ENCODE measurements at places on chromosomes 11 and 22.

GRCh38 chr11:44939673-44940395 is 10.8 kb downstream of the TP53I11 start:
- no peak for DNase-seq

- DNase-seq: peak; percentile 50
Measured at GRCh38 chr11:82233201-82233600, 500.5 kb downstream of the FAM181B start.

DNA sequence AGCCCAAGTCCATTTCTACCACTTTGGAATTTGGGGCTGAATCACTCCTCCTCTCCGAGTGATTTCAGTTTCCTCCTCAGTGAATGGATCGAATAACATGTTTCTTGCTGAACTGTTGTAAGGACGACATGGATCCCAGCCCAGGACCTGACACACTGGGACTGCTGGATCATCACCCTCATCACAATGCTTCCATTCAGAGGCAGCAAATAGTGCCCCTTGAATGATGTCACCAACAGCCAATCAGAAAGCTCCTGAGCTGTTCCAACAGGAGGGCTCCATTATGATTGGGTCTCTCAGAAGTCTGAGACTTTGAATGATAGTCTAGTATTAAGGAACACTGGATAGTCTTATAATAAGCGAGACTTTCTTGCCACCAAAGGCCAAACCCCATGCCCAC is 158.9 kb downstream of the MYO18B start:
- DNase-seq: no peak

- DNase-seq: peak; percentile 73
Measured at GRCh38 chr11:68841718-68842426, at the start of gene CPT1A. Gene CPT1A, minus strand, starts transcription at chr11:68841916. Its CDS starts 26,442 bp downstream, at chr11:68815474.

GRCh38 chr11:3686751-3687150 is 15.6 kb upstream of the CHRNA10 start:
- no peak for DNase-seq

- DNase-seq: no peak
Measured at GRCh38 chr11:66718320-66718971, 10.6 kb downstream of the SPTBN2 start.

DNA sequence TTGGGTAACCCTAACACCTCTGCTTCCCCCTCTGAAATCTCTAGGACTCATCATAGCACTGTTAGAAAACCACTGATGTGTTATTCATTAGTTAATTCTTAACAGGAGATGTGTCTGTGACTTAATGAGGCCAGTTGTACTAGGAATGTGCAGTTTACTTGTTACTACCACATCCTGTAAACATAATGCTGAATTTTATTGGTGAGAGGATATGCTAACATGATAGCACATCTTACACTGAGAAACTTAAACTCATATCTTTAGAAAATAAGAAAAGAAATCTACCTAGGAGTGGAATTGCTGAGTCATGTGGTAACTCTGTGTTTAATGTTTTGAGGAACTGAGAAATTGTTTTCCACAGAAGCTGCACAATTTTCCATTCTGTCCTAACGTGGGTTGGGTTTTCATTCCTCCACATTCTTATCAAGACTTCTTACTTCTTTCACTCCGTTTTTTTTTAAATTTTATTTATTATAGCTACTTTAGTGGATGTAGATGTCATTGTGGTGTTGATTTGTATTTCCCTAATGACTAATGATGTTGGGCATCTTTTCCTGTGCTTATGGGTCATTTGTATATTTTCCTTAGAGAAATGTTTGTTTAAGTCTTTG is 33.7 kb downstream of the RNF121 start:
- DNase-seq: no peak

GRCh38 chr11:134576721-134577171 is 164.7 kb upstream of the B3GAT1 start:
- no peak for DNase-seq

- no peak for DNase-seq
Measured at GRCh38 chr11:97140885-97141494, 751.2 kb downstream of the JRKL start.

DNA sequence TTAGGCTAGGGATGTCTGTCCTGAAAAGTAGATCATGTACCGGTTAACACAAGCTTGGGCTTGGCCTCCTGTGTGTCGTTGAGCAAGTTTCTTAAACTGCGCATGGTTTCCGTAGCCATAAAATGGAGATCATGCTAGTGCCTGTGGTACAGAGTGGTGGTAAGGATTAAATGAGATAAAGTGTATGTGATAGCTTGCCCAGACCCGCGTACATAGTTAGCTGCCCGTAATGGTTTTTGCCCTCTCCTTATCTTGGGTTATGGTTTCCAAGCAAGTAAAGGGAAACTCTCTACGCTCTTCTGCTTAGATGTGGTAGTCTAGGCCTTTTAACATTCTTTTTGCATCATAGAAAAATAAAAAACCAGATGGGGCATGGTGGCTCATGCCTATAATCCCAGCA is 11.0 kb upstream of the PTPRJ start:
- DNase-seq: no peak

- DNase-seq: no peak
Measured at GRCh38 chr22:42805998-42806830, 50.9 kb downstream of the ARFGAP3 start.

- DNase-seq: no peak
Measured at GRCh38 chr11:12292766-12293165, 84.6 kb upstream of the PARVA start.

GRCh38 chr11:127223026-127223425 is 222.5 kb upstream of the KIRREL3 start:
- no peak for DNase-seq

GRCh38 chr11:15451713-15452112 is 337.0 kb downstream of the INSC start:
- no peak for DNase-seq

DNA sequence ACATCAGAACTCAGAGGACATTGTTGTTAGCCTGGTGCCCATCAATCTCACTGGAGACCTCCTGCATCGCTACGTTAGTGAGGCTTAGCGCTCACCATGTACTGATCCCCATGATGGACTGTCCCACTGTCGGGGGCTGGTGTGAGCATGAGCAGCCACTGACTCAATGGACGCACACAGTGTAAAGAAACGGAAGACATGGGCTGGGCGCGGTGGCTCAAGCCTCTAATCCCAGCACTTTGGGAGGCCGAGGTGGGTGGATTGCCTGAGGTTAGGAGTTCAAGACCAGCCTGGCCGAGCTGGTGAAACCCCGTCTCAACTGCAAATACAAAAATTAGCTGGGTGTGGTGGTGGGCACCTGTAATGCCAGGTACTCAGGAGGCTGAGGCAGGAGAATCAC is 112.9 kb downstream of the CRYBB2 start:
- DNase-seq: no peak

GRCh38 chr11:19258641-19259230 is 18.0 kb upstream of the E2F8 start:
- DNase-seq: no peak

DNA sequence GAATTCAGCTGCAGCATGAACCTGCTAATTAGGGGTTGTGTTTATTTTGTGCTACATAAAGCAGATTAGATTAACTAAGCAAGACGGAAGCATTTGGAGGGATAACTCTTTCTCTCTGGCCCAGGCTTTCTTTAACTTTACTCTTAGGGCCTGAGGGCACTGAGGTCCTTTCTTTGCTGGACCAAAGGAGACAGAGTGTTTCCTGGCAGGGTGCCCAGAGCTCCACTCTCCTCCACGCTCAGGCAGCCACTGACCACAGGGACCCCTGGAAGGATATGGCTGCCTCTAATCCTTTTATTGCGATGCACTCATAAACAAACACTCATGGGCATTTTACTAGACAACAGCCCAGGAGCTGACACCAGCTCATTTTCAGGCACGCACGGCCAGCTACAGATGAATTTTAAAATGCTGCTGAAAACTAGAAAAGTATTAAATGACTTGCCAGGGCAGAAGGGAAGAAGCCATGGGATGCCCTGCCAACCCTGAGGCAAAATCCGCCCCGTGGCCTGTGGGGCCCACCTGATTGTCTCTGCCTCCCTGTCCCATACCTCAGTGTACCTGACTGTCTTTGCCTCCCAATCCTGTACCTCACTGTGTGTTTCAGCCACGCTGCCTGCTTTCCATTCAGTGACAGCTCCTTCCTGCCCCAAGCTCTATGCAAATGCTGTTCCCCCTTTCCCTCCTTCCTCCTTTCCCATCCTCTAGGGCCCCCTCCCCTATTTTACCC is 192.6 kb upstream of the NAV2 start:
- DNase-seq: no peak

- no peak for DNase-seq
Measured at GRCh38 chr11:70586261-70587074, 188.1 kb downstream of the CTTN start.

DNA sequence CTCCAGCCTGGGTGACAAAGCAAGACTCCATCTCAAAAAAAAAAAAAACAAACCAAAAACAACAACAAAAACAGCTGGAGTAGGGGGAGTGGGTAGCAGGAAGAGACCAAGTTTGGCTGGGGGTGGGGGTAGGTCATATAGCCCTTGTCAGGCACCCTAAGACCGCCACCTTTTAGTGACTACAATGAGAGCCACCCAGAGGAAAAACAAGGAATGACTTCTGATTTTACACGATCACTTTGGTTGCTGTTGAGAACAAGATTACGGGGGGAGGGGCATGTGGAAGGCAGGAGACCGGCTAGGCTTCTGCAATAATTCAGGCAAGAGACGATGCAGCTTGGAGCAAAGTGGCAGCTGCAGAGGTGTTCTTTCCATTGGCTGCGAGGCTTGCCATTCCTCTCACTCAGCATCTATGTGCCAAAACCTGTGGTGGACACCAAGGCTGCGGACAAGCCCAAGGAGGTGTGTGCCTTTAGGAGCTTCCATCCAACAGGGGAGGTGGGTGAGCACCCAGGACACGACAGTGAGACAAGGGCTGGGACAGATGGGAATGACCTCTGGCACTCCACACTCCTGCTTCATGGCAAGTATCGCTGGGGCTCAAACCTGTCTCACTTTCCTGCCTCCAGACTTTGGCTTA is 1.7 kb downstream of the RPS19BP1 start:
- peak; percentile 49 for DNase-seq

DNA sequence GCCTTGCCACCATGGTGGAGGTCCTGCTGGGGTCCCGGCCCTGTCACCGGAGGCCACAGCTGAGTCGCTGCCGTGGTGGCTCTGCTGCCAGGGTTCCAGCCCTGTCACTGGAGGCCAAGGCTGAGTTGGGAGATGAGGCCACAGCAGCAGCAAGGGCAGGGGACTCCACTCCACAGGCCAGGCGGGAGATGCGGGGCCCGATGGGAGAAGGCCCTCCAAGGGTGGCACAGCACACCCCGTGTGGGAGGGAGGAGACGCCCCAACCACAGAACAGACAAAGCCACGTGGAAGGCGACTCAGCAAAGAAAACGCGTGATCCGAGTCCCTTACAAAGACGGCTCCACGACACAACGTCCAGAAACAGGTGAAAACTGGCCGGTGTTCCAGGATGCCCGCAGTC is 159.3 kb downstream of the BRD1 start:
- no peak for DNase-seq

- DNase-seq: no peak
Measured at GRCh38 chr22:47612311-47612910, 850.0 kb downstream of the TBC1D22A start.

- DNase-seq: no peak
Measured at GRCh38 chr22:35299217-35299672, 449 bp upstream of the TOM1 start.

Data from fibroblast of skin of abdomen (primary cell).